GM23248 (cell line): ENCODE measurements at places on chromosomes 3 and 15.

- DNase-seq = peak; percentile 33
- H3K27ac ChIP-seq = peak overlapping the region; percentile 3; the same call in 1 of the 2 replicates
- no peak overlapping the region for H3K4me3 ChIP-seq
- no peaks in the 10 kb centered on the region; the same call in 1 of the 2 replicates for H3K36me3 ChIP-seq
- H3K27me3 ChIP-seq = no peaks in the 10 kb centered on the region
- peaks cover 33% of the 10 kb centered on the region for H3K4me1 ChIP-seq
Observed at GRCh38 chr15:39100106-39100660, 480.7 kb upstream of the THBS1 start.

- no peak for DNase-seq
- H3K4me3 ChIP-seq = peak overlapping the region; percentile 94
- peak overlapping the region; percentile 34 for H3K27ac ChIP-seq
- no peaks in the 10 kb centered on the region for H3K27me3 ChIP-seq
- peaks cover 7% of the 10 kb centered on the region for H3K36me3 ChIP-seq
Observed at GRCh38 chr3:158104431-158104921, 1.7 kb downstream of the SHOX2 start.

GRCh38 chr3:9226326-9226725 lies 23.1 kb downstream of the SRGAP3 start:
- H3K27ac ChIP-seq = no peak overlapping the region
- peaks cover under 1% of the 10 kb centered on the region for H3K27me3 ChIP-seq
- H3K4me1 ChIP-seq = no peaks in the 10 kb centered on the region
- peak; percentile 74 for DNase-seq
- no peak overlapping the region for H3K4me3 ChIP-seq
- H3K36me3 ChIP-seq = no peaks in the 10 kb centered on the region

GRCh38 chr3:42052132-42052483 lies 39.0 kb upstream of the TRAK1 start:
- peak overlapping the region; percentile 85 for H3K27ac ChIP-seq
- peaks cover 42% of the 10 kb centered on the region for H3K4me1 ChIP-seq
- H3K27me3 ChIP-seq = no peaks in the 10 kb centered on the region
- H3K36me3 ChIP-seq = no peaks in the 10 kb centered on the region
- H3K4me3 ChIP-seq = no peak overlapping the region

- no peak overlapping the region for H3K27ac ChIP-seq
- DNase-seq = peak; percentile 5
- H3K4me1 ChIP-seq = no peaks in the 10 kb centered on the region
- H3K4me3 ChIP-seq = no peak overlapping the region; the same call in 1 of the 2 replicates
Observed at GRCh38 chr3:154428286-154429206, 1.4 kb downstream of the GPR149 start.
